Muscle of arm (tissue), 14 donors: ENCODE measurements at places on chromosomes 7 and 10. TPM values are rescaled to one million over a fixed set of nuclear protein-coding genes. Genes with fewer than 3 reads are reported as not detected.

DNA sequence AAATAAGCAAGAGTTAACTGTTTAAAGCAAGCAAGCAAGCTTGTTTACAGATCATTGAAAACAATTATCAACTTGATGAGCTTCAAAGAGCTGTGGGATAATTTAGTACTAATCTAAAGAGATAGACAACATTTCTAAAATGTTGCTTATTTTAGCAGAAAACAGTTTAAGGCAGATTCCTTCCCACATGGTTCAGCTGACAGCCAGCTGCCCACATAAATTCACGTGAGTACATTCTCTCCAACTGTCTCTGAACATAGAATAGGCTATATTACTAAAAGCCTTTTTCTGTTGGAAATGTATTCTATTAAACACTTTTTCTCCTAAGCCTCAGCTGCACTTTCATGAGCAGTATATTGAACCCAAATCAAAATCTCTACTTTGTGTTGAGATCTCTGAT lies 174.1 kb downstream of the LRRN3 start:
- DNase-seq: no peak

- no peak for DNase-seq
Measured at GRCh38 chr7:88866265-88866863, 70.8 kb upstream of the TEX47 start.

DNA sequence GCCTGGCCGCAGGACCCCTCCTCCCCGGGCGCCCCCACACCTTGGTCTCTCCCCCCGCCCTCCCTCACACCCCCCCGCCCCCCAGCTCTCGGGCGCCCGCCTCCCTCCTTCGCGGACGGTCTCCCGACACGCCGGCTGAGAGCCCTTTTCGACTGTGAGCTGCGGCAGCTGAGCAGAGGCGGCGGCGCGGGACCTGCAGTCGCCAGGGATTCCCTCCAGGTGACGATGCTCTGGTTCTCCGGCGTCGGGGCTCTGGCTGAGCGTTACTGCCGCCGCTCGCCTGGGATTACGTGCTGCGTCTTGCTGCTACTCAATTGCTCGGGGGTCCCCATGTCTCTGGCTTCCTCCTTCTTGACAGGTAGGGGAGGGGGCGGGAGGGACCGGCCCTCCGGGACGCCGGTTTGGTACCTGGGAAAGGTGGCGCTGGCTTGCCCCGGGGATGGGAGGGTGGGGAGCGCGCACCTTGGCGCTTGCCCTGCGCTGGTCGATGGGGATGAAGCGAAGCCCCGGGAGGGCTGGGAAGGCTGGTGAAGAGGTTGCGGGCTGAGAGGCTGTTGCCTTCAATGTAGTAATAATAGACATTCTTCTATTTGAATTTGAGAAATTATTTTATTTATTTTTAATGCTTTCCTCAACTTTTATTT lies at the start of gene BMPER:
Gene BMPER (plus strand): TSS at position 151 of the 644 bp plus-strand sequence. CDS start 75 bp downstream, at position 226.
- DNase-seq: peak; percentile 40

- DNase-seq: no peak
Measured at GRCh38 chr7:90613088-90613498, 17.0 kb downstream of the CDK14 start.

GRCh38 chr10:50512743-50513416 lies 110.9 kb downstream of the SGMS1 start:
- DNase-seq: no peak

DNA sequence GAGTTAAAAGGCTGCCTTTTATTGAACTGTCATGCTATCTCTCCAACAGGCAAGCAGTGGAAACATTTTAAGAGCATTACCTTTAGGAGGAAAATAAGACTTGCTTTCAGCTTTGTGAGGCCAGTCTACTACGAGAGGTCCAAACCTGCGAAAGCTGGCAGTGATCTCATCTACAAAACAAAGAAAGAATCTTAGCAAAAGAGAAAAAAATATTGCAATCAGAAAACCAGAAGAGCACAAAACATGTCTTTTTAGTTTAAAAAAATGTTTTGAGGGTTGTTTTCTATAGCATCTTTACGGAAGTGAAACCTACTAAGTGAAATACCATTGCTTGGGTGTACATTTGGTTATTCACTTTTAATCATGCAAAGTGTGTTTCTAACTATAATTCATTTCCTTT lies 147.9 kb downstream of the CPEB3 start:
- DNase-seq: no peak

DNA sequence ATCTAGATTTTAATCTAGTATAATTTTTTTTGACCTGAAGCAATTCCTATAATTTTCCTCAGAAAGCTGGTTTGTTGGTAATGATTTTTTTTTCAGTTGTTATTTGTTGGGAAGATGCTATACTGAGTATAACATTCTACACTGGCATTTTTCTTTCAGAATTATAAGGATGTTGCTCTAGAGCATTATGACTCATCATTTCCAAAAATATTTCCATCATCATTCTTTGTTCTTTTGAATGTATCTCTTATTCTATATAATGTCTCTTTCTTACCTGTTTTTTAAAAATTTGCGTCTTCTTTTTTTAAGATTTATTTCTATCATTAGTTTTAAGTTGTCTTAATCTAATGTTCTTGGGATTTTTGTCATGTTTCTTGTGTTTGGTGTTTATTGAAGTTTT lies 356.5 kb upstream of the KCND2 start:
- DNase-seq: no peak

DNA sequence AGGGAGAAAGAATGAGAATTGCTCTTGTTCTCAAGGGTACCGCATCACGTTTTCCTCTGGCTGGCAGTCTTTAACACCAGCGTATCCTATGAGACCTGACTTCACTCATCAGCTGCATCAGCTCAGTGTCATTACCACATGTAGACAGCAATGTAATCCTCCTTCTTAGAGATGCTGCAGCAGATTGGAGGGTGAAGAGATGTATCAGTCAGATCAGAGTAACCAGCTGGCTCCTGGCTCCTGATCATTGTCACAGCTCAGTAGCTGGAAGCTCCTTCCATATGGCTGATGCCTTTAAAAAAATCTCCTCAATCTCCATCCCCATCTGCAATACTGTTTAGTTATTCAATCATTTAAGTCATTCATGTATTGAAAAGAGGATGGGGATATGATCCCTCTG lies 39.7 kb upstream of the EPHB6 start:
- no peak for DNase-seq

GRCh38 chr10:86651021-86651471 lies 3.3 kb upstream of the OPN4 start:
- DNase-seq: no peak

DNA sequence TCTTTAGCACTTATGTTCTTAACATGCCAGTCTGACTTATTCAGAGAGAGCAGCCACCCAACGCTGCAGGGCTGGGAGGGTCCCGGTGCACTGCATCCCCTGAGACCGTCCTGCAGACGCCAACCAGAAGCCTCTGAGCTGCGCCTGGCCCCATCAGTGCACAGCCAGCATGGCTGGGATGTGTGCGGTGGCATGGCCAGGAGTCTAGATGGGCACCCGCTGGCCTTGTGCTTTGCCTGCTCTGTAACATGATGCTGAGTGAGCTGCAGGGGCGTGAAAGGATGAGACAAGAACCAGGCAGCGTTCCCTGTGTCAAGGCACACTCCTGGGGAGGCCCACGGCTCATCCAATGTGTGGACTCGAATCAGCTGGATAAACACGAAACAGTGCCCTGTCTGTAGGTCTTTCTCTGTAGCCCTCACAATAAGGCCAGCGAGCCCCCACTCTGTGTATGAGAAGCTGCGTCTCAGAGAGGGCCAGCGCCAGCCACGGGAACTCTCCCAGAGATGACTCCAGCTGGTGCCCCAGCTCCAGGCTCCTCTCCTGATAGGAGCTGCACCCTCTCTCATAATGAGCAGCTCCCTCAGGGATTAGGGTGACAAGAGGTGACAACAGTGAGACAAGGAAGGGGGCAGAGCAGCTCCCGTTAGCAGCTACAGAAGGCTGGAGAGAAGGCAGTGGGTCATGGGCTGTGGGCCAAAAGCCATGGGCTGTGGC lies 96.8 kb downstream of the TNS3 start:
- DNase-seq: no peak

- no peak for DNase-seq
Measured at GRCh38 chr7:111199643-111200042, 108.7 kb downstream of the LRRN3 start.

- no peak for DNase-seq
Measured at GRCh38 chr7:33729726-33730125, 175.6 kb upstream of the BMPER start.

RAB19 gene
- not detected for polyA plus RNA-seq

HNRNPF gene
- 108 TPM for polyA plus RNA-seq

SCART1 gene
- 1.6 TPM for polyA plus RNA-seq

ABCB8 gene
- polyA plus RNA-seq: 14.1 TPM

ZNF853 gene
- 12.0 TPM for polyA plus RNA-seq
